ENCODE measurements at places on chromosomes 6 and 20.

DNA sequence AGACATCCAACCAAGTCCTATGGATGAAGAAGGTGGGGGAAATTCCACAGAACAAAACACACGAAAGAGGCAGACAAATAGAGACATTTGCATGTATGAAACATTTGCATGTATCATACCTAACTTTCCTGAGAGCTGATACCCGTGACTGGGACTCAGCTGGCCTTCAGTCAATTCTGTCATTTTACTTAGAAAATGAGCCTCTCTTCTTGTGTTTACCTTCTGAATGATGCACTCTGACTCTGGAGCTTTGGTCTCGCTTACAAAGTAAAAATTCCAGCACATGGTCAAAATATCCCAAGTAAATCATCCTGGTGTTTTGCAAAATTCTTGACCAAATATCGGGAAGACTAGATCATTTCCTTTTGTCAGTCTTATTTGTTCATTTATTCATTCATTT, 46.9 kb downstream of the MMUT start:
- DNase-seq, result no peak

DNA sequence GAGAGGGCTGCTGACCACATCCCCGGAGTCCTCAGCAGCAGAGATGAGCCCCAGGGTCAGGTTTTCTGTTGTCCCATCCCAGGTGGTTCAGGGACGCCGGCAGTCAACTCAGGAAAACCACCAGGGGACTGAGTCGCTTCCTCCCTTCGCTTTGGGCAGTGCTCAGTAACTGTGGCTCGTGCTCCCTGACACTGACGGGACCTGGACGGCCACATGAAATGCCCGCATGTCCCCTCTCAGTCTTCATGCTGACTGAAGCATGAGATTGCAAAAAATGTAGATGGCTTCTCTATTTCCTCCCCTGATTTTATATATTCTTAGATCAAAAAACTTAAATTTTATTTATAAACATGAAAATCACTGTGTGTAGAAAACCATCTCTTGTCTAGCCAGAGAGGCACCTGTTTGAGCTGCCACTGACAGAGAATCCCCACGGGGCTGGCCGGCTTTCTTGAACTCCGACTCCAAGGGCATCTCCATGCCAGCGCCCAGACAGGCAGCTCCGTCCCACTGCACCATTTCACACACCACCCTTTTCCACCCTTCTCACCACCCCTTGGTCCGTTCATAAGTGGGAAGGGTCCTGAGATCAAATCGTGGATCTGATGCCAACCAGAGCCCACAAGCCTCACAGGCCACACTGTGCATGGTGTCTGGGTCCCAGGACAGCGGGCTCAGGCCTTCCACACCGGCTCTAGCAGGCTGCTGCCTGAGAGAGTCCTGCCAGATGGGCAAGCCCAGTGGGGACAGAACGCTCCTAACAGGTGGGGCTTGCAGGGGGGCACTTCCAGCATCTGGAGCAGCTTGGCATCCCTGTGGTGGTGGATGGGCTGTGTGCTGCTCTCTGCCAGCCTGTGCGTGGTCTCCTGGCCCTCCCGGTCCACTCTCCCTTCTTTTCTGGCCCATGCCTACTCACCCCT, 98.2 kb downstream of the SMOC2 start:
- DNase-seq, result no peak

GRCh38 chr6:46734867-46735719, at the start of gene PLA2G7:
PLA2G7 (minus strand) TSS chr6:46735375; CDS start chr6:46722891, 12,484 bp downstream.
- DNase-seq, result peak; percentile 14

DNA sequence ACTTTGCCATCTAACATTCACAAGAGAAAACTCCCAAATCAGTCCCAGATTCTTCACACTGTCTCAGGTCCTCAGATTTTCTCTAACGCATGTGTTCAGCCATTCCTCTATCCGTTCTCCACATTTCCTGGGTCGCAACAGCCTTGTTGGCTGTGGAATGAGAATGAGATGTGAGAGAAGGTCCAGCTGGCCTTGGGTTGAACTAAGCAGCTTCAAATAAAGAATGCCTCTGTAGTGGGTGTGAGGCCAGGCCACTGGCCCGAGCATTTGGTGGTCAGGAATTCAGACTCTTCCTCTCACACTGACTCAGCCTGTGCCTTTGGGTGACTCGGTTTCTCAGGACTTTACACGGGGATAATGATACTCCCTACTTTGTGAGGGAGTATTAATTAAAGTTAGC, 73.8 kb upstream of the CCN6 start:
- DNase-seq, result no peak

- DNase-seq, result peak; percentile 58
These were observed 63.9 kb downstream of the REV3L start for GRCh38 chr6:111418971-111419693.

DNA sequence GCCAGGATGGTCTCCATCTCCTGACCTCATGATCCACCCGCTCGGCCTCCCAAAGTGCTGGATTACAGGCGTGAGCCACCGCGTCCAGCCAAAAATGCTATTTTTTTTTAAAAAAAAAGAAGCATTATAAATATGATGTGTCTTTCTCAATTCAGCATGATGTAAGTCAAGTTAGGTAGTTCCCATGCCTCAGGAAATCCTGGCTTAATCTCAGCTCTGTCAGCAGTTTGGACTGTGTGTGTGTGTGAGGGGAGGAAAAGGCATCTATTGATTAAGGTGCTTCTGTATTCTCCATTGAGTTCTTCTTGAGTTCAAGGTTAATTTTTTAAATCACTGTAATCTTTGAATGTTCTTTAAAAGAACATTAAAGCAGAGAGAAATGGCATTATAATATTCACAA, 51.5 kb downstream of the GMDS start:
- no peak for DNase-seq
